ENCODE measurements at places on chromosomes 5 and 9.

GRCh38 chr9:14277761-14278160 is 36.2 kb downstream of the NFIB start:
- no peak for DNase-seq

GRCh38 chr5:115433918-115434317 is 110.7 kb downstream of the FEM1C start:
- DNase-seq = no peak

DNA sequence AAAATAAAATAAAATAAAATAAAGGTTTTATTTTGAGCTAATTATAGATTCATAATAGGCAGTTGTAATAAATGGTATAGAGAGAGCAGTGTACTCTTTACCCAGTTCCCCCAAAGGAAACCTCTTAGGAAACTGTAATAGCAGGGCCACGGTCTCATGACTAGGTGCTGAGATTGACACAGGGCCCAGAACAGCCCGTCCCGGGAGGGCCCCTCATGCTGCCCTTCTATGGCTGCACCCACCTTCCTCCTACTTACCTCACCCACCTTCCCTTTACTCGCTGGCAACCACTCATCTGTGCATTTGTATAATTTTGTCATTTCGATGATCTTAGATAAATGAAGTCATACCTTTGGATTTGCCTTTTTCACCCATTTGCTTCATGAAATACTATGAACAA is 16.1 kb downstream of the CACNA1B start:
- no peak for DNase-seq

- no peak for DNase-seq
Measured at GRCh38 chr5:175842506-175842905, 28.9 kb upstream of the CPLX2 start.

- DNase-seq = no peak
Measured at GRCh38 chr5:154543380-154543779, 65.4 kb upstream of the HAND1 start.

DNA sequence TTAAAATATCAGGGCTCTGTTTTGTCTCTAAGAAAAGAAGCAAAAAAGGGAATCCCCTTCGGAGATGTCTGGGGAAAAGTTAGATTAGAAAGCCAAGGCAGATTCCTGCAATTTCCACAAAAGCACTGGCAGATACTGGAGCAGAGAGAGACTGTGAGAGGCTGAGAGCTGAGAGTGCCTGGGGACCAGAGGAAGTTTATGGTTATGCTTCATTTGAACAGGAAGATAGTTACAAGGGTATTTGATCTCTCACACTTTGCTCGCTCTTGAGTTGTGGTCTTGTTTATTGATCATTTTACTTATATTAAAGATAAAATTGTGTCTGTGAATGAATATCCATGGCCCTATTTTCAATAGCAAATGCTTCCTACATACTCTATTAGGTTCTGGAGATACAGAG is 32.8 kb upstream of the FAM81B start:
- DNase-seq = no peak

- no peak for DNase-seq
Measured at GRCh38 chr9:101235105-101235866, 149.5 kb downstream of the BAAT start.

DNA sequence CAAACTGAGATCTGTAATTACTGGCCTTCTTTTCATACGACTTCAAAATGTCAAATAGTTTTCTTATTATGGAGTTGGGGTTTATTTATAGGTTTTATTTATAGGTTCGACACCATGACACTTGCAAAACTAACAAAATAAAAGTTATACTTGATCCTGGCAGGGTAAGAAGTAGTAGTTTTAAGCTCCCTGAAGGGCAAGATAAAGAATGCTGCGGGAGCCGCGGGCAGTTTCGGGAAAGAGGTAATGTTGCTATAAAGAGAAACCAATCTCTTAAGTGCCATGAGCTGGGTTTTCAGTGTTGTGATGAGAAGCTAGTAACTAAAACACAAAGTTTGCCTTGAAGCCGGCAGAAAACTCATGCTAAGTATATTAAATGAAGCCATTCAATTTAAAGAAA is 24.8 kb downstream of the PTPN3 start:
- DNase-seq = no peak

DNA sequence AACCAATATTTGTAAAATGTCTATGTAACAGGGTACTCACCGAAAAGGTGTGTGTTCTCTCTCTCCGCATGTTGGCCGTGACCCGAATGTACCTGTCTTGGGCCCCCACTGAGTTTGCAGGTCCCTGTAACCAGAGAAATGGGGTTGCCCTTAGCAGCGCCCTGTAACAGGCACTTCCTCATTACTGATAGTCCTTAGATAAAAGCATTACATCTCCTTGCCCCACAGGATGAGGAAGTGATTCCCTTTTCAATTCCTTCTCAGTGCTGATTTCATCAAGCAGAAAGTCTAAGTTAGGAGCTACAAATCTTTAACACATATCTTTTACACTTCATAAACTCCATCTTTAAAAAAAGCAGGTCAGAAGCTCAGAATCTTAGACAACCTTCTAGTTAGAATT is 15.2 kb upstream of the HMHB1 start:
- DNase-seq = no peak

DNA sequence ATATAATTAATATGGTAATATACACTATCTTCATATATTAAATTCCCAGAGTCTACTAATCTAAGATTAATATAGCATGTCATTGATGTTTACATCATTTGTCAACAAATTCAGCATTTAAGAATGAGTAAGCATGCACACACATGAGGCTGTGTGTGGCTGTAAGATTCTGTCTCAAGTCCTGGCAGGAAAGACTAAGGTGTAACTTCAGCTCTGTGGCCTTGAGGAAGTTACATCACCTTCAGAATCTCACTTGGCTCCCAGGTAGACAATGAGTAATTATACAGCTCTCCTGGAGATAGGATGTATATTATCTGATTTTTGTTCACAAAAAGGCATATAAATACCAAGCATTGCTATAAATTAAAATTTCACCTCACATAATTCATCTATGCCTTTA is 119.4 kb upstream of the IQGAP2 start:
- no peak for DNase-seq

GRCh38 chr9:16689351-16689938 is 181.0 kb downstream of the BNC2 start:
- DNase-seq = no peak

GRCh38 chr5:74608736-74609601 is 31.6 kb downstream of the ENC1 start:
- no peak for DNase-seq

DNA sequence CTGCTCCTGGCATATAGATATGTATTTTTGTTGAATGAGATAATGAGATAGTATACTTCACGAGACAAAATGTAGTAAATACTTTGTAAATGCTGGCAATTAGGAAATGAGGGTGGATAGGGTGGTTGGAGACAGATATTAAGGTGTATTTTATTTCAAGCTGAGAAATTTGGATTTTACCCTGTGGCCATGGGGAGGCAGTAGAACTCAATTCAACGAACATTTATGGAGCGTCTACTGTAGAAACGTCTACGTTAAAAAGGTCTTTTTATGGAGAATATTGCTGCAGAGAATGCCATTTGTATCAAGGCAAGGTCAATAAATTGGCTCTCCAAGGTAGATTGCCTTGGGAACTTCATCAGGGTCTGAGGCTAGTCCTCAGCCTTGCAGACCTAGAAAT is 21.5 kb upstream of the RALGPS1 start:
- no peak for DNase-seq

DNA sequence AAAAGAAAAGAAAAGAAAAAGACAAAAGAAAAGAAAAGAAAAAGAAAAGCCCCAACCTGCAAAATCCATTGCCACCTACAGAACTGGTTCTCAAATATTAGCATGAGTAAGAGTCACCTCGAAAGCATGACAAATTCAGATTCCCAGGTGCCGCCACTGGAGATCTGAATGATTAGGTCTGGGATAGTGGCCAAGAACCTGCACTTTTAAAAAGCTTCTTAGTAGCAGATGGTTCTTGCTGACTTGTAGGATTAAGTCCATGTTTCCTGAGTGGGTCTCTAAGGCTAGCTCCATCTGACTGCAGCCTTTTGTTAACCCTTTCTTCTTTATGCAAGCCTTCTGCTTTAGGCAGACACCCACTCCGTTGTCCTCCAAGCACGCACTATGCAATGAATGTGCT is 178.5 kb upstream of the CDH18 start:
- DNase-seq = no peak

- no peak for DNase-seq
Measured at GRCh38 chr9:110579034-110579861, at the start of gene SVEP1. TSS of gene SVEP1 (minus strand) at chr9:110579741. CDS start at chr9:110579543, 198 bp downstream.

DNA sequence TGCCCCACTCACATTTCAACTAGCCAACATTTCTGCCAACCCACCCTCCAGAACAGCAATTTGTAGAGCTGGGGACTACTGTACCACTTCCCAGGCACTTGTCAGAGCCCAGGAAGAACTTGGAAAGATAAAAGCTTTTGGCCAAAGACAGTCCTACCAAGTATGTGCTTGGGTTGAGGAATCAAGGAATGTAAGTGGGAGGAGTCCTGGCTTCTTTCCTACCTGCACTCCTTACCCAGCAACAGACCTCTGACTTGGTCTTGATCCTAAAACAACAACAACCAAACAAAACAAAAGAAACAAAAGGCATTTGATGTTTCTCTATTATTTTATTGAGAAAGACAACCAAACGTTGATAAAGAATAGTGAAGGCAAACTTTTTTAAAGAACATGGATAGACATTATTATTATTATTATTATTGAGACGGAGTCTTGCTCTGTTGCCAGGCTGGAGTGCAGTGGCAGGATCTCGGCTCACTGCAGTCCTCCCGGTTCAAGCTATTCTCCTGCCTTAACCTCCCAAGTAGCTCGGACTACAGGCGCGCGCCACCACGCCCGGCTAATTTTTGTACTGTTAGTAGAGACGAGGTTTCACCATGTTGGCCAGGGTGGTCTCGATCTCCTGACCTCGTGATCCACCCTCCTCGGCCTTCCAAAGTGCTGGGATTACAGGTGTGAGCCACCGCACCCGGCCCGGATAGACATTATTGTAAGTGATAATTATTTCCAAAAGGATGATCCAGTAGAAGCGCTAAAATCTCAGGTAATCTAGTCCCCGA is 33.5 kb downstream of the ANXA2R start:
- no peak for DNase-seq

GRCh38 chr9:133367221-133367620 is 8.6 kb downstream of the SURF4 start:
- no peak for DNase-seq

- DNase-seq = no peak
Measured at GRCh38 chr5:132099905-132100304, 26.3 kb downstream of the CSF2 start.

DNA sequence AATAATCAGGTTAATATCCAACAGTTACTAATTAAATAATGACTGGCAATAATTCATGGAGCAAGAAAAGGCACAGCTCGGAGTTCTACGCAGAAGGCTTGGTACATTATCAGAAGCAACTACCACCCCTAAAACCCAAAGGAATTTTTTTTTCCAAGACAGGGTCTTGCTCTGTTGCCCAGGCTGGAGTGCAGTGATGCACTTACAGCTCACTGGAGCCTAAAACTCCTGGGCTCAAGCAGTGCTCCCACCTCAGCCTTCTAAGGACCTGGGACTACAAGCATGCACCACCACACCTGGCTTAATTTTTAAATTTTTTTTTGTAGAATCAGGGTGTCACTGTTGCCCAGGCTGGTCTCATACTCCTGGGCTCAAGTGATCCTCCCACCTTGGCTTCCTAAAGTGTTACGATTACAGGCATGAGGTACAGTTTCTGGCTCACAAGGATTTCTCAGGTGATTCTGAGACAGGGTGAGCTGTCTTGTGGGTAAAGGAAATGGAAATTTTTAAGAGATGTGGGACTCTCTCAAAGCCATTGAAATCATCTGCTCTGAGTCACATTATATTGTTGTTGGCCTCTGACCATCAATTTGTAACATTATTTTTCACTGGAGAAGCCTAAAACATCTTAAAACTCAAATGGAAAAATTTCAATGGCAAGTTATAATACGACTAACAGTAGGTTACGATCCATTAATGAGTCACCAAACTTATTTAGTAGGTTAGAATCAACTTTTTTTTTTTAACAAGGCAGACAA is 19.7 kb upstream of the HSDL2 start:
- peak; percentile 56 for DNase-seq

DNA sequence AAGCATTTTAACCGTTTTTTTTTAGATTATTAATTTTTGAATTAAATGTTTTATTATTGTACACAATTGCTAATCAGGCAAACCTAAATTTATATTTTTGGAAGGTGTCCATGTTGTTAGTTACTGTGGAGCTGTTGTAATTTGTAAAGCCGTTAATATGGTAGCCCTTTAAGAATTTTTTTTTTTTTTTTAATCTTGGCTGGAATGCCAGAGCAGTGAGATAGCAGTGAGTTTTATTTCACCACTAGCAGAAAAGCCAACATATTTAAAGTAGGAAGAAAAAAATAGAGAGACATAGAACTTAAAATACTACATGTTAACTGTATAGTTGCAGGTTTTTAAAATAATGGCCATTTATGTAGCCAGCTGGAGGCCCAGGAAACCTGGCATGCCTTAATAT is 35.3 kb upstream of the RNF20 start:
- no peak for DNase-seq

- no peak for DNase-seq
Measured at GRCh38 chr5:23627976-23628375, 120.6 kb downstream of the PRDM9 start.

- no peak for DNase-seq
Measured at GRCh38 chr9:27442464-27442863, 81.6 kb upstream of the IFNK start.

DNA sequence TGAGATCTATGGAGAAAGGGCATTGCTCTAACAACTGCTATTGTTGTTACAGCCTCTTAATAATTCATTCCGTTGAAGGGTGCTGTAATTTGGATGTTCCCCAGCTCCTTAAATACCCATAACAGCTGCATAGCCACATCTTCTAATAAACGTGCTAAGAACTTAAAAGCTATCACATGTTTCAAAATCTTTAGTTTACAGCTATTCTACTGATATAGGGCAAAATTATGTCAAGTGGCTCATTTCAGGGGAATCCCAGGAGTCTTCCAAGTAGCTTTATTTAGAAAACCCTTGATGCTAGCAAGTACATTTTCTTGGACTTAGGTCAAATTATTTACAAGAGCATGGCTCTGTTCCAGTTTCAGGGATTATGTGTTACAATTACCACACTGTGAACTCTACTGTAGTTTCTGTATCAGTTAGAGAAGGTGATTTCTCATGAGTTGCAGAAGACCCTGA is 990.4 kb upstream of the ACO1 start:
- DNase-seq = no peak

DNA sequence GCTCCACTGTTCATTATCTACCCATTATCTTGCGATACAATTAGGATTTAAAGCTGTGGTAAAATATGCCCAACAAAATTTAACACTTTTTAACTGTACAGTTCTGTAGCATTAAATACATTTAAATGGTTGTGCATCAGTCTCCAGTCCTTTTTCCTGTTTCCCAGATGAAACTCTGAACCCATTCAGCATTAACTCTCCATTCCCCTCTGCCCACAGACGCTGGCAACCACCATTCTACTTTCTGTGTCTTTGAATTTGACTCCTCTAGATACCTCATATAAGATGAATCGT is 2.9 kb upstream of the TRIM7 start:
- no peak for DNase-seq

GRCh38 chr9:85505612-85506011 is 236.1 kb downstream of the AGTPBP1 start:
- no peak for DNase-seq
